ENCODE measurements at places on chromosomes 12 and 14. TPM values are rescaled to one million over a fixed set of nuclear protein-coding genes. Genes with fewer than 3 reads are reported as not detected.
A peak's percentile ranks its signal among the peaks of the same experiment; 100 is the strongest.

- peak; percentile 62 for DNase-seq
- no peaks in the 10 kb centered on the region for H3K36me3 ChIP-seq
- H3K4me1 ChIP-seq, result peaks cover 30% of the 10 kb centered on the region
- no peak overlapping the region for H3K4me3 ChIP-seq
Observed at GRCh38 chr12:94831081-94831751, 172.3 kb downstream of the NDUFA12 start.

GRCh38 chr12:88361493-88361892 is 218.8 kb downstream of the KITLG start:
- H3K27ac ChIP-seq, result no peak overlapping the region
- H3K4me3 ChIP-seq, result no peak overlapping the region
- H3K36me3 ChIP-seq, result no peaks in the 10 kb centered on the region
- no peaks in the 10 kb centered on the region for H3K4me1 ChIP-seq
- DNase-seq, result no peak

DNA sequence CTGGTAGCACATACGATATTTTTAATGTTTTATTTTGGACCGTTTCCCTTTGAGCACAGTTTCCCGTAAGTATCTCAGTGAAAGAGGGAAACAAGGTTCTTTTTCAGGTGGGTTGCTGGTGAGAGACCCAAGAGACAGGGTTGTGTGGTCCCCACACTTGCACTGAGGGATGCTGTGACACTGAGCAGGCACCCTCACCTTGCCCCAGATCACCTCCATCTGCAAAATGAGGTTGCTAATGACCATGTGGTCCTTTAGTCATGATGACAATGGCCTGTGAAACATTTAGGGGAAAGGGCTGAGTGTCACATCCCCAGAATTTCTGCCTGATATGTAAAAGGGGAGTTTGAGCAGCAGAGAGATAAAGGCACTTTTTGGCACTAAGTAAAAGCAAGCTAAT is 4.3 kb downstream of the CCND2 start:
- H3K27me3 ChIP-seq, result no peaks in the 10 kb centered on the region
- H3K4me1 ChIP-seq, result peaks cover 15% of the 10 kb centered on the region
- DNase-seq, result no peak

DNA sequence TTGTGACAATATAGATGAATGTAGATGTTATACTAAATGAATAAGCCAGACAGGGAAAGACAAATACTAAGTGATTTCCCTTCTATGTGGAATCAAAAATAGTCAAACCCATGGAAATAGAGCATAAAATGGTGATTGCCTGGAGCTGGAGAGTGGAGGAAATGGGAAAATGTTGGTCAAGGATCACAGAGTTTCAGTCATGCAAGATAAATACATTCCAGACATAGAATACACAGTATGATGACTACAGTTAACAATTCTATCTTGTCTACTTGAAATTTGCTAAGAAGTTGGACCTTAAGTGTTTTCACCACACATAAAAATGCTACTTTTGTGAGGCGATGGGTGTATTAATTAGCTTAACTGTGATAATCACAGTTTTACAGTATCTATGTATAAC is 1182.7 kb downstream of the AACS start:
- no peak for DNase-seq
- H3K27ac ChIP-seq, result no peak overlapping the region
- H3K4me3 ChIP-seq, result no peak overlapping the region
- no peaks in the 10 kb centered on the region for H3K36me3 ChIP-seq
- no peaks in the 10 kb centered on the region for H3K27me3 ChIP-seq

- no peak overlapping the region for H3K27ac ChIP-seq
- no peak for DNase-seq
- H3K4me1 ChIP-seq, result peaks cover 34% of the 10 kb centered on the region
- no peaks in the 10 kb centered on the region for H3K27me3 ChIP-seq
Observed at GRCh38 chr14:75650253-75651058, 10.2 kb downstream of the ERG28 start.

DNA sequence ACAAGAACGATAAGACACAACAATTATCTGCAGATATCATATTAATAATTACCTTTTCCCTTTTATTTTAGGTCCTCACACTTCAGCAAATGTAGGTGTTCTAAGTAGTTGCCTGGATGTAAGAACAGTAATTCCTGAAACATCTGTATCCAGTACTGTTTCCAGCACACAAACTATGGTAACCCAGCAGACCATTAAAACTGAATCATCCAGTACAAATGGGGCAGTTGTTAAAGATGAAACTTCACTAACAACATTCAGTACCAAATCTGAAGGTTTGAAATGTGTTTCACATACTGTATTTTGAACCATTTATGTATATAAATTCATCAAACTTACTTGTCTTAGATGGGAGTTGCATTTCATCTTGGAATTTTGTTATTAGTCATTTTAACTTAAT is 31.0 kb downstream of the HCFC2 start:
- no peaks in the 10 kb centered on the region for H3K4me1 ChIP-seq
- H3K36me3 ChIP-seq, result peaks cover 60% of the 10 kb centered on the region
- H3K4me3 ChIP-seq, result no peak overlapping the region

DNA sequence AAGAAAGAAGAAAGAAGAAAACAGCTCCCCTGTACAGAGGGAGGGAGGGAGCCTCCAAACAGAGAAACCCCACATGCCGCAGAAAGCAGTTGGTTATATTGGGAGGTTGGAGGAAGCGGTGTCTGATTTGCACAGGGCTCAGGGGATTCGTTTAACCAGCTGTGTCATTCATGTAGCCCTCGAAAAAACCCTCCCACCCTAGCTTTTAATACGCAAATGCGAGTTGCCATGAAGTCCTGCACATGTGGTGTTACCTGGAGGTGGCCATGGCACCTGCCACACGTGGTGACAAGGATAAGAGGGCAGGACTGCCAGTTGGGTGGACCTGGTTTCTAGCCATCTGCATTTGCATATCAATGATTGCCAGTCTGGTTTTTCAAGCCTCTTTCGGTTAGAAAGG is 40.9 kb downstream of the TMEM30B start:
- peaks cover 19% of the 10 kb centered on the region for H3K4me1 ChIP-seq
- no peak overlapping the region for H3K4me3 ChIP-seq
- no peaks in the 10 kb centered on the region for H3K27me3 ChIP-seq
- no peak for DNase-seq
- H3K27ac ChIP-seq, result no peak overlapping the region

GRCh38 chr12:118102609-118103008 is 1.2 kb downstream of the VSIG10 start:
- no peaks in the 10 kb centered on the region for H3K4me1 ChIP-seq
- no peak overlapping the region for H3K27ac ChIP-seq
- no peak for DNase-seq
- H3K4me3 ChIP-seq, result peak overlapping the region; percentile 80
- no peaks in the 10 kb centered on the region for H3K36me3 ChIP-seq

GRCh38 chr12:29544428-29545101 is 47.1 kb upstream of the OVCH1 start:
- no peak overlapping the region for H3K4me3 ChIP-seq
- no peak overlapping the region for H3K27ac ChIP-seq
- H3K27me3 ChIP-seq, result no peaks in the 10 kb centered on the region
- H3K36me3 ChIP-seq, result peaks cover 32% of the 10 kb centered on the region
- DNase-seq, result no peak

DNA sequence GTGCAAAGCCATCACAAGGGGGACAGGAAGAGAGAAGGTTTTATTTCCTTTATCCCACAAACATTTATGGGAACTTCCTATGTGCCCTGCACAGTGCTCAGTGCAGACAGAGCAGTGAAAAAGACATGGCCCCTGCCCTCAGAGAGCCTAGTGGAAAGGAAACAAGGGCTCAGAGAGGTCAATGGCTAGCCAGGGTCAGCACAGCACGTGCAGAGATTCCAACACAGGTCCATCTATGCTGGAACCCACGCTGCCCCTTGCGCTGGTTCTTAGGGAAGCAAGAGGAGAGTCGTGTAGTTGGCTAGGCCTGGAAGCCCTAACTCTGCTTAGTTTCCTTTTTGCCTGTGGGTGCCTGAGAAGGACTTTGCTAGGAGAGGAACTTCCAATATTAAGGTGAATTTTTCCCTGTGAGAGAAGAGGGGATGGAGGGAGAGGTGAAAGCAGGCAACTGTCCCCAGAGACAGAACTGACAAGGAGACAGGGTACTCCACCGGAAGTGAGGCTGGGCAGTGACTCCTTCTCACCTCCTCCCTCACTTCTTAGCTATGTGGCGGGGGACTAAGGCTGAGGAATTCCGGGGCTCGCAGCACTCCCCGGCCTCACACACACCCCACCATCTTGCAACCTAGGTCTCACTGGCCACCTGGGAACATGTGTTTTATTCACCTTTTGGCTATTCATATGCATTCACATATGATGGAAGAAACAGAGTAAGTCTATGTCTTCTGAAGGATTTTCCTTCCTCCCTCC is 12.1 kb upstream of the GPX2 start:
- H3K27me3 ChIP-seq, result no peaks in the 10 kb centered on the region
- no peak overlapping the region for H3K4me3 ChIP-seq
- H3K27ac ChIP-seq, result no peak overlapping the region
- no peaks in the 10 kb centered on the region for H3K4me1 ChIP-seq

- no peak overlapping the region for H3K4me3 ChIP-seq
- DNase-seq, result peak; percentile 90
- peaks cover 34% of the 10 kb centered on the region for H3K4me1 ChIP-seq
- peaks cover 35% of the 10 kb centered on the region for H3K36me3 ChIP-seq
- no peaks in the 10 kb centered on the region for H3K27me3 ChIP-seq
Observed at GRCh38 chr12:124392667-124393413, 97.9 kb downstream of the RFLNA start.

GRCh38 chr12:68509242-68509641 is 101.5 kb upstream of the RAP1B start:
- no peak for DNase-seq
- H3K27ac ChIP-seq, result no peak overlapping the region
- H3K4me3 ChIP-seq, result no peak overlapping the region
- no peaks in the 10 kb centered on the region for H3K4me1 ChIP-seq

- H3K27ac ChIP-seq, result no peak overlapping the region
- H3K27me3 ChIP-seq, result no peaks in the 10 kb centered on the region
- no peak overlapping the region for H3K4me3 ChIP-seq
- H3K4me1 ChIP-seq, result no peaks in the 10 kb centered on the region
- no peaks in the 10 kb centered on the region for H3K36me3 ChIP-seq
Observed at GRCh38 chr14:32707742-32708500, 230.8 kb upstream of the NPAS3 start.

- peak overlapping the region; percentile 9 for H3K27ac ChIP-seq
- no peak overlapping the region for H3K4me3 ChIP-seq
- H3K27me3 ChIP-seq, result no peaks in the 10 kb centered on the region
- H3K36me3 ChIP-seq, result peaks cover 13% of the 10 kb centered on the region
Observed at GRCh38 chr12:124498275-124499189, 68.9 kb downstream of the NCOR2 start.

- H3K4me3 ChIP-seq, result no peak overlapping the region
- no peaks in the 10 kb centered on the region for H3K27me3 ChIP-seq
- no peaks in the 10 kb centered on the region for H3K36me3 ChIP-seq
- no peak for DNase-seq
- H3K4me1 ChIP-seq, result no peaks in the 10 kb centered on the region
- no peak overlapping the region for H3K27ac ChIP-seq
Observed at GRCh38 chr14:65769151-65769550, 356.6 kb downstream of the FUT8 start.

- no peak for DNase-seq
- peaks cover 10% of the 10 kb centered on the region for H3K4me1 ChIP-seq
- H3K36me3 ChIP-seq, result no peaks in the 10 kb centered on the region
- no peaks in the 10 kb centered on the region for H3K27me3 ChIP-seq
- no peak overlapping the region for H3K27ac ChIP-seq
Observed at GRCh38 chr14:50820786-50821509, 10.0 kb downstream of the NIN start.

DNA sequence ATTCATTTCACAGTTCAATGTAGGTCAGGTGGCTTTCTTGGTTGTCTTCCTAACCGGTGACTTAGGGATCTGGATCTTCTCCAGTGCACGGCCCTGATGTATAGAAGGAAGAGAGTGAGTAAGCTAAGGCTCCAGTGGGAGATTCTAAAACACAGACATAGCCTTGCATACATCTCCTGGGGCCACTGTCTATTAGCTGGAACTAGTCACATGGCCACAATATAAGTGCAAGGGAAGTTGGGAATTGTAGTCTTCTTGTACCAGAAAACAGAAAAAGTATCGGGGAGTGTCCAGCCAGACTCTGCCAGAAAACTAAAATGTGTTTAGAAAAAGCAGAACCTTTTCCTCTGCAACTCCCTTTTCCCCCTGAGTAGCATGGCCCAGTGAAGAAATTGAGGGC is 531.6 kb downstream of the VRK1 start:
- no peak overlapping the region for H3K4me3 ChIP-seq
- H3K4me1 ChIP-seq, result no peaks in the 10 kb centered on the region
- DNase-seq, result no peak
- no peak overlapping the region for H3K27ac ChIP-seq
- H3K36me3 ChIP-seq, result no peaks in the 10 kb centered on the region

GRCh38 chr14:25118671-25119070 is 68.7 kb upstream of the STXBP6 start:
- no peak overlapping the region for H3K4me3 ChIP-seq
- H3K4me1 ChIP-seq, result peaks cover 26% of the 10 kb centered on the region
- H3K27me3 ChIP-seq, result no peaks in the 10 kb centered on the region

GRCh38 chr14:23722675-23723074 is 86.5 kb downstream of the DHRS2 start:
- no peaks in the 10 kb centered on the region for H3K27me3 ChIP-seq
- no peaks in the 10 kb centered on the region for H3K36me3 ChIP-seq
- H3K4me3 ChIP-seq, result no peak overlapping the region
- H3K4me1 ChIP-seq, result no peaks in the 10 kb centered on the region
- no peak overlapping the region for H3K27ac ChIP-seq

- H3K36me3 ChIP-seq, result peaks cover 16% of the 10 kb centered on the region
- no peak for DNase-seq
- no peak overlapping the region for H3K27ac ChIP-seq
- H3K27me3 ChIP-seq, result no peaks in the 10 kb centered on the region
- H3K4me3 ChIP-seq, result no peak overlapping the region
Observed at GRCh38 chr14:45073231-45073879, 10.6 kb upstream of the PRPF39 start.

- no peaks in the 10 kb centered on the region for H3K36me3 ChIP-seq
- DNase-seq, result no peak
- no peak overlapping the region for H3K27ac ChIP-seq
- H3K4me3 ChIP-seq, result no peak overlapping the region
- no peaks in the 10 kb centered on the region for H3K27me3 ChIP-seq
Observed at GRCh38 chr14:48771717-48772116, 814.5 kb downstream of the RPS29 start.

- H3K4me1 ChIP-seq, result peaks cover 8% of the 10 kb centered on the region
- H3K36me3 ChIP-seq, result no peaks in the 10 kb centered on the region
- H3K27ac ChIP-seq, result no peak overlapping the region
- H3K27me3 ChIP-seq, result peaks cover 4% of the 10 kb centered on the region
Observed at GRCh38 chr12:47762850-47763465, 4.3 kb upstream of the RAPGEF3 start.

Gene CELA1
- total RNA-seq, result not detected

Gene IFI27
- 0.55 TPM for total RNA-seq

Gene DERA
- 47.0 TPM for total RNA-seq

Gene WNT1
- total RNA-seq, result not detected

Data from SJCRH30 (cell line).